Activated T-helper 1 cell treated with anti-CD3 and anti-CD28 coated beads, Interleukin-2, amount 50 U/mL, for 16 hours (primary cell): ENCODE measurements at places on chromosomes 4 and X.

DNA sequence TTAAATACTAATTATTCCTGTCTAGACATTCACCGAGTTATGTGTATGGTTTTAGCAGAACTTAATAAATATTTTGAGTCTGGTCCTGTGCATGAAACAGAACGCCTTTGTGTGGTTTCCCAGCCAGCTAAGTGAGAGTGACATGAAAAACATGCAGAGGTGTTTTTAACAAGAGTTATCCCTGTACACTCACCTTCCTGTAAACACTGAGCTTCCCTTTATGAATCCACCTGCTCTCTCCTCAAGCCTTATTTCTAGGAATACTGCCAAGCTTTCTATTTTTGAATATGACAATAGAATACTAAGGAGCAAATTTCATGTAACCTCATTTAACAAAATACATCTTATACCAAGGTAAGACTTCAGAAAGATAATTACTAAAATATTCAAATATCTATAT, 270.3 kb upstream of the CTSO start:
- no peak for DNase-seq

GRCh38 chrX:12390301-12390700, 252.0 kb downstream of the FRMPD4 start:
- DNase-seq, result no peak

DNA sequence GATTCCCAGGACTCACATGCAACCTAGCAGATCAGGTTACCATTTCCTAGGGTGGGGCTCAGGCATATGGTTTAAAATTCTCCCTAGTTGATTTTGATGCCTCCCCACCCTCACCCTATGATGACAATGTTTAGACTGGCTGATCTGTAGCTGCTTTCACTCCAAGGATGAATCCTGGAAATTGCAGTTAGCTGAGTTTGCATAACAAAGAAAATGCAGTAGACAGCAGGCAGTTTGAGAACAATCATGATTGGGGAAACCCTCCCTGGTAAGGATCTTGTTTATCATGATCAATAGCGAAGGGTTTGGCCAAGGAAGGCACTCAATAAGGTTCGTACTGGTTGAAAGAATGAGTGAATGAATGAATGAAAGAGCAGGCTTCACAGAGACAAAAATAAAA, 2.1 kb downstream of the ZNF518B start:
- no peak for DNase-seq

- no peak for DNase-seq
Measured at GRCh38 chrX:81229229-81229628, 27.3 kb downstream of the SH3BGRL start.

DNA sequence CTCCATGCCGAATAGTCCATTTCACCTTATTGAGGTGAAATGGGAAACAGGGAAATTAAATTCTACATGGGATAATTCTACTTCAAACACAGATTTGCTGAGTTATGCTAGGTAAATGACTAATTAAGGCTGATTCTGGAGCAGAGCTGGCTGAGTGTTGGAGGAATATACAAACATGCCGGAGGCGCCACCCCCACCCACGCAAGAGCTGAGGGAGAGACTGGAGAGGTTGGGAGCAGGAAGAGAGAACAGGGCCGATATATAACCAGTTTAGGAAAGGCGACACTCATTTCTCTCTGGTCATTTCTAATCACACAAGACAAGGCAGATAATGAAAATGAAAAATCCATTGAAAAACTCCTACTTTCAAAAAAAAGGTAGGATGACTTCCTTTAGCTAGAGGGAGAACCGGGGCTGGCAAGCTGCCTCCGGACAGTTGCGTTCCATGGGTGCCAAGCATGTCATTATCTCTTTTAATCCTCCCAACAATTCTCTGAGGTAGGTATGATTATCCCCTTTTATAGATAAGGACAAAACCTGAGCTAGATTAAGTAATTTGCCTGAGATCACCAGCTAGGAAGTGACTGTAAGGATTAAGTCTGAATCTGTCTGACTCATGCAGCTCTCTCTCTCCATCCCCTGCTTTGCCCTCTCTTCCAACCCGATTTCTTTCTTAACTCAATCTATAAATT, 27.6 kb upstream of the CFAP299 start:
- DNase-seq, result no peak

DNA sequence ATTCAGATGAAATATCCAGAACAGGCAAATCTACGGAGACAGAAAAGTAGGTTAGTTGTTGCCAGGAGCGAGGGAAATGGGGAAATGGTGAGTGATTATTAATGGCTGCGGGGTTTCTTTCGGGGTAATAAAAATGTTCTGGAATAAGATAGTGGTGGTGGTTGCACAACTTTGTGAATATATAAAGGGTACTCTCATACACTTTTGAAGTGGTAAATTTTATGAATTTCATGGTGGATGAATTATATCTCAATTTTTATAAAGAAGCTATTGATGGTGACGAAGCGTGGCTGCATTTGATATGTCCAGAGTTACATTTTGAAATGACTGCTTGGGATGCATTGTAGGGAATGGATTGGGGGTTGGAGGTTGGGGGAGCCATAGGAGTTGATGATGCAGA, 16.3 kb downstream of the FAM47E start:
- DNase-seq, result no peak

DNA sequence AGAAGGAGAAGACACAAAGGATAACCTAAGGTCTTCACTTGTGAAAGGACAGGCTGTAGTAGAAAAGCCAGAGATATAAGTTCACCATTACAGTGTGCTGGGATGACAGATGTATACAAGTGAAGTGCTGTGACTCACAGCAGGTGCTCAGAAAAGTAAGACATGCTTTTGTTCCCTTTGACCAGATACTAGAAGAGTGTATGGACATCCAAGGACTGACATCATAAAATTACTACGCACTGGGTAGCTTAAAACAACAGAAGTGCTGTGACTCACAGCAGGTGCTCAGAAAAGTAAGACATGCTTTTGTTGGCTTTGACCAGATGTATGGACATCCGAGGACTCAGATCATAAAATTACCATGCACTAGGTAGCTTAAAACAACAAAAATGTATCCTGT, 61.6 kb upstream of the BTC start:
- no peak for DNase-seq

GRCh38 chr4:165855191-165855590, 17.8 kb upstream of the TLL1 start:
- no peak for DNase-seq

DNA sequence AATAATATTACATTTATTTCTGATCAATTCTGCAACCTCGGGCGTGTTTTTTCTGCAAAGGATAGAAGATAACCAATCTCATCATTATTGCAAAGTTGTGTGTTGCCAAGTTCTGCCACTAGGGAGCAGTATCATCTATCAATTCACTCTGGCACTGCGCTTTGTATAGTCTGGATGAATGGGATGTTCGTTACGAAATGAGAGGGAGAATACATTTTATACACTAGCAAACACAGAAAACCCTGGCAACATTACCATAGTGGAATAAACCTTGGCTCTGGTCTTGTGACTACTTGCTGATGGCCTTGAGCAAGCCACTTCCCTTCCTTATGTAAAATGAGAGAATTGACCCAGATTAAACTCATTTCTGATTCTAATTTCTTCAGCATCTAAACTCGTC, 97.5 kb upstream of the ZNF518B start:
- DNase-seq, result no peak

DNA sequence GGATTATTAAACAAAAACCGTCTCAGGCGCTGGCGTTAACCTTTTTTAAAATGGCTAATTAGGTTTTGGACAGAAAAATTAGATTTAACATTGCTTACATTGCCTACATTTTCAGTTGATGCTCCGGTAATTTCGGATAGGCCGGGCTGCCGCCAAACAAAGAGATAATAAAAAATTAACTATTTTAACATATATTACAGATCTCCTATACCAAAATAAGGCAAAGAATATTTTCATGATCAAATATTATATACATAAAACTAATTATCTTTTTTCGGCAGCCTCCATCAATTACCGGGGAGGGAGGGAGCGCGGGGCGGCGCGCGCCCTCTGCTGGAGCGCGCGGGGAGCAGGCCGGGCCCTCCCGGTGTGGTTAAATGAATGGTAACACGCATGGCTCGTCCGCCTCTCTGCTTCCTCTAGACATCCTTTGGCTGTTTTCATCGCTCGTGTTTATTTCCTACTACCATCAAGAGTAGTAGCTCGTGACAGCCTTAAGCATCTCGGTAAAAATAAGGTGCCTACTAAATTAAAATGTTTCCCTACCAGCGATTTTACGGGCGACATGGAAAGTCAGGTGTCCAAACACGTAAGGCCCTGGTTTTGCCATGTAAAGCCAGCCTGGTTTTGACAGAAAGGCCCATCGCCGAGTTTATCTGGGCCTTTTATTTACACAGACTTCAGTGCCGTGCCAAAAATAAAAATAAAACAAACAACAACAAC, 52.4 kb upstream of the TMEM33 start:
- DNase-seq, result peak; percentile 25

DNA sequence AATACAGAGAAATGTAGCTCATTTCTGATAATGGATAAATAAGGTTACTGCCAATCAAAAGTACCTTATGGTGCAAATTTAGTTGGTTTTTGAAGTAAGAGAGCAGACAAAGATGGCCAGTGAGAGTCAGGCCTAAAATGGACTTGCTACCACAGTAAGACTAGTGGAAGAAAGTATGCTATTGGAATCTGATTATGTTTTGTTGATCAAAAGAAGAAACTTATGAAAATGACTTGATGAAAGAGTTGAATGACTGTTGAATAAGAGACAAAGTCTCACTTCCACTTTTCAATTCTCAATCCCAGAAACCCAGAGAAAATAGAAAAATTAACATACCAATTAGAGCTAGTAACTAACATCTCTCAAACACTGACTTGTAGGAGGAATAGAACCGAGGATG, 737.8 kb upstream of the INTU start:
- no peak for DNase-seq

DNA sequence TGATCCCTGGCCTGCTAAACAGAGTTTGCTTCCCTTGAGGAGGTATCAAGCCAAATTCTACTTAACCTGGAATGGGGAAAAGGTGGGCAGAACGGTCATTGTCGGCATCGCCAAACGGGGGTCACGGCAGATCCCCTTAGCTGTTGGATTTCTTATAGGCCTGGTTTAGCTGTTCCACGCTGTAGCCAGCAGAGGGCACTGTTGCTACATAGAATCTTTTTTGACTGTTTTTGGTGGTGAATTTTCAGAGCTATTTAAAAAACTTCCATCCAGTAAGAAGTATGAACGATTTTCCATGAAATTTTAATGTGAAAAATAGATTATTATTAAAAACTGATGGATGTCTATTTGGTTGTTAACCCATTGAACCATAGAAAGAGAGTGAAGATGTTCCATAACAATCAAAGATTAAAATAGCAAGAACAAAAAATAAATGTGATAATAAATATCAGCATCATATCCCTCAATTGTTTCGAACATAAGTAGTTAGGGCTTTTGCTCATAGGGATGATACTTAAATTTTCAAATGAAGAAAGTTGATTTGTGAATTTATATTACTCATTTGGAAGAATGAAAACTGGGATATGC, 56.6 kb downstream of the LINC00632 start:
- DNase-seq, result peak; percentile 2

- no peak for DNase-seq
Measured at GRCh38 chr4:75844151-75844662, 58.0 kb downstream of the PPEF2 start.

- DNase-seq, result no peak
Measured at GRCh38 chr4:183242291-183242690, 77.8 kb downstream of the CLDN22 start.

- DNase-seq, result no peak
Measured at GRCh38 chr4:123631786-123632692, 235.4 kb downstream of the SPRY1 start.

GRCh38 chrX:10365532-10366265, 208.9 kb downstream of the CLCN4 start:
- DNase-seq, result no peak
